Activated naive CD4-positive, alpha-beta T cell treated with anti-CD3 and anti-CD28 coated beads, Interleukin-2, amount 50 U/mL, for 72 hours (primary cell): ENCODE measurements at places on chromosomes 3 and 15.
A peak's percentile ranks its signal among the peaks of the same experiment; 100 is the strongest.

DNA sequence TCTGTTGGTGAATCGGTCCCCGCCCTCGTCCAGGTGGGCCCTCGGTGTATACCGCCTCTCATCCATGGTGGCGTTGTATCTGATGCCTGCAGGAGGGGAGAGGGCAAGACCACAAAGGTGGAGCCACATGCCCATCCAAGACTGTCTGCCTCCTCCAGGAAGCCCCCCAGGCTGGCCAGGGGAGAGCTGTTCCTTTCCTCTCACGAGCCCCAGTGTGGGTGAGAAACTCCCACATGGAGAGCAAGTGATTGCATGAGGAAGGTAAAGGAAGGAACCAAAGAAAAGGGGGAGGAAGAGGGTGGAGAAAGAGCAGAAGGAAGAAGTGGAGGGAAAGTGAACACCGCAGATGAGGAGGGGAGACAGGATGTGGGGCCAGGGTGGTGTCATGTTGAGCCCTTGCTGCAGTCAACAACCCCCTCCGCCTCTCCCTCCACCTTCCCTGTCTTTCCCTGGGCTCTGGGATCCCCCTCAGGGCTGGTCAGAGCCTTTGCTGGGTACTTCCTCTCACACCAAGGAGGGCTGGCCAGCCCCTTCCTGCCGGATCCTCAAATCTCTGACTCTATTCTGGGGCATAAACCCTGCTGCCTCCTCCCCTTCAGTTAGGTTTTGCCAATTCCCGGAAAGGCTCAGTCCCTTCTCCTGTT lies 49.3 kb downstream of the FEM1B start:
- DNase-seq, result no peak

GRCh38 chr3:14757153-14757700 lies 61.5 kb upstream of the FGD5 start:
- DNase-seq, result no peak

GRCh38 chr3:197031315-197032285 lies 2.0 kb upstream of the MELTF start:
- peak; percentile 39 for DNase-seq

GRCh38 chr15:23482228-23482627 lies 35.2 kb upstream of the GOLGA6L2 start:
- no peak for DNase-seq

DNA sequence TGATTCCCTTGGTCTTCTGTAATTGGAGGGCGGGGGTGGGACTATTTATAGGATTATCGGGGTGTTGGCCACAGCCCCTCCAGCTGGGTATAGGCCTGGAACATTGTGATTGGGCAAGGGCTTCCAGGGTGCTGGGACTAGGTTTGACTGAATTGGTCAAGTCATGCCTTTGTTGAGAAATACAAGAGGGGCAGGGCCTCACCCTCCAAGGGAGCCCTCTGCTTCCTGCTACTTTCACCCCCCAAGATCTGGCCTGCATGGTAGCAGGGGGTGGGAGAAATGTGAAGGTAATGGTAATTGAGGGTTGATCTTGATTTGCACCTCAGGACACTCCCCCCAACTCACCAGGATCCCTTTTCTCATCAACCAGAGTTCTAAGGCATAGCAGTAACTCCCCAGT lies 25.2 kb downstream of the TRIM71 start:
- no peak for DNase-seq

DNA sequence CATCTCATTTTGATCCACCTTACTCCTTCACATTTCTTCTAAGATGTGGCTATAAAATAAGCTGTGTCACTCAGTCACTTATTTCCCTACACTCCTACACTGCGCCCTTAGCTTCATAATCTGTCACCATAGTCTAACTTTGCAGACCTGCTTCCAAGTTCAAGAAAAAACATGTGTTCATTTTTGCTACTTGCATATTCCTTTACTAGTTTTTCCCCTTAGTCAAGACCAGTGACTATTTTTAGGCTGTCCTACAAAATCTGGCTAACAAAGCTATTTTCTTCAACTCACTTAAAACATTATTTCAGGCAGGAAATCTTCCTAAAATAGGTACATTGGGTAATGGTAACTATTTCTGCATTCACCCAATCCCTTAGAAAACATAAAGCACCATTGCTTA lies 272.5 kb downstream of the TBC1D5 start:
- DNase-seq, result no peak

- no peak for DNase-seq
Measured at GRCh38 chr3:76986876-76987474, 52.9 kb upstream of the ROBO2 start.

DNA sequence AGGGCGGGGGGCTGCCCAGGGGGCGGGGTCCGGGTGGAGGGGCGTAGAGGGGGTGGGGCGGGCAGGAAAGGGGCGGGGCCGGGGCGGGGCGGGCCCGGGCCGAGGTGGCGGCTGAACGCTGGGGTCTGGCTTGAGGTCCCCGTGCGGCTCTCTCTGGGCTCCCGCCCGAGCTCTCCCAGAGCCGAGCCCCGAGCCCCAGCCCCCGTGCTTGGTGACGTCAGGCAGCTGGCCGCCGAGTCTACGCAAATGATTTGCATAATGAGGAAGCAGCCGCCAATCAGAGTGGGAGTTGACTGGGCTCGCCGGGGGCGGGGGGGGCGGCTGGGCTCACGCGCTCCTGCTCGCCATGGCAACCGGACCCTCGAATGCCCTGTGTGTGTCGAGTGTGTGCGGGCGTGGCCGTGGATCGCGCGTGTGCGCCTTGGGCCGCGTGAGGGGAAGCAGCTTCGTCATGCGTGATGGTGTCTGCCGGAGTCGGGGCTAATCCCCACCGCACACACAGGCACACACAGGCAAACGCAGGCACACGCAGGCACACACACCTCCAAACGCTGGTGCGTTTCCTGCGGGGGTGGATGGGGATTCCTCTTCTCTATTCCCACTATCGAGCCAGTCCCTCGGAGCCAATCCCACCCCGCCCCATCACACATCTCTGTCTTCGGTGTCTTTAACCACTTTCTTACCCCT lies at the start of gene CELF6:
TSS of gene CELF6 (minus strand) at position 173 of the 687 bp plus-strand sequence. CDS start 283 bp downstream, outside the sequence.
- DNase-seq, result peak; percentile 64

GRCh38 chr3:98972155-98972554 lies 70.7 kb upstream of the DCBLD2 start:
- DNase-seq, result no peak

- no peak for DNase-seq
Measured at GRCh38 chr15:43799945-43800285, at the start of gene SERINC4. SERINC4 (minus strand) TSS chr15:43800220; CDS start chr15:43799986, 234 bp downstream.

GRCh38 chr3:149151843-149152242 lies 22.4 kb downstream of the HPS3 start:
- DNase-seq, result no peak

GRCh38 chr3:197295871-197296270 lies 2.5 kb downstream of the DLG1 start:
- DNase-seq, result no peak

DNA sequence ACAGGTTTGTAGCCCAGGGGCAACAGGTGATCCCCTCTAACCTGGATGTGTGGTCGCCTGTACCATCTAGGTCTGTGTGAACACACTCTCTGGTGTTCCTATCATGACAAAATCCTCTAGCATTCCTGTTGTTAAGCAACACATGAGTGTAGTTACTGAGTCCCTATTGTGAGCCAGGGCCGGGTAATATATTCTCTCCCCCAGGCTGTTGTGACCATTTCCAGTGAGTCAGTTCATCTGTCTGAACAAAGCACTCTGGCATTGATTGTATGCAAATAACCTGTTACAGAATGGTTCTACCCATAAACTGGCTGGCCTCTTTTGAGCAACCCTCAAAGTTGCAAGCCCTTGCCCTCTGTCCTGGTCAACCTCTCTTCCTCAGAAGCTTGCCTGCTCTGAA lies 2.6 kb upstream of the FLNB start:
- no peak for DNase-seq

- DNase-seq, result no peak
Measured at GRCh38 chr15:92128788-92129187, 264.9 kb upstream of the ST8SIA2 start.

DNA sequence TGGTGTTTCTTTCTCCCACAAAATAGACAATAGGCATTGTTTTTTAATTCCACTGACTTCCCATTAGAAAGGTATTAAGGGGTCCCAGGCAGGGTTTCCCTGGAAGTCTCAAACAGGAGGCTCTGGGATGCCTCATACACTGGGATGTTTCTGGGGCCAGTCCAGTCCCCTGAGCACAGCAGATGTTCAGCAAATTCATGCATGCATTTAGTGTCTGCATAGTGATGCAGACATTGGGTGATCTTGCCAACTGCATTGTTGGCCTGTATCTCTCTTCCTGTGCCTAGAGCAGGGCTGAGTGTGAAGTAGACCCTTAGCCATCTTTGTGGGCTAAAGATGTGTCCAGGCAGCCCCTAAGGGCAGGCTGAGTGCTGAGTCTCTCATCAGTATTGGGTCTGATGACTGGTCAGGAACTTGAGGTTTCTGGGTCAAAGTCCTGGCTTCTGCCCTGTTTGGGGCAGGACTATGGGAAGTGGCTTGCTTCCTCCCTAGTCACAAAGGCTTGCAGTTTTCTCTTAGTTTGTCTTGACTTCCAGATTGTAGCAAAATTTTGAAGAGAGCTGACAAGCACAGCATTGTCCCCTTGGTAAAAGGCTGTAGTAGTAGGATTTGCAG lies 56.5 kb downstream of the BSN start:
- no peak for DNase-seq

- peak; percentile 84 for DNase-seq
Measured at GRCh38 chr3:129428376-129429079, at the start of gene EFCAB12. EFCAB12 (minus strand) TSS chr3:129428636; CDS start chr3:129428488, 148 bp downstream.

GRCh38 chr15:26892678-26893077 lies 25.8 kb downstream of the GABRA5 start:
- no peak for DNase-seq

- DNase-seq, result no peak
Measured at GRCh38 chr3:111864821-111865656, 6.0 kb downstream of the PHLDB2 start.

- no peak for DNase-seq
Measured at GRCh38 chr3:154953538-154953937, 126.6 kb upstream of the MME start.

DNA sequence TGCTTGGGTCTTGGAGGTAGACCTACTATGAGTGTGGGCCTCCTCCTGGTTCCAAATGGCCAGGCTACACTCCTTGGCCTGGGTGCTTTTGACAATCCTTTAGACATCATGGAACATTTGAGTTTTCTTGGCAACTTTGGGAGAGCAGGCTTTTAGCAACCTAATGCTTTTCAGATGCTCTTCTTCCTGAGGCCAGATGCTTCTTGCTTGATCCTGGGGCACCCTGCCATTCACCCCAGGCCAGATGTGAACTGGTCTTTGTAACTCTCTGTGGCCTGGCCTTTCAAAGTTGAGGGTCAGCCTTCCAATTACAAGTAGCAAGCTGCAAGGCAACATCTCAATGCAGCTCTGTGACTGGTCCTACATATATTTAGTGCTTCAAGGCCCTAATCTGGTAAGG lies 40.5 kb downstream of the RTP1 start:
- DNase-seq, result no peak

GRCh38 chr3:159859424-159859823 lies 129.2 kb upstream of the IL12A start:
- no peak for DNase-seq

GRCh38 chr3:71258116-71258515 lies 325.4 kb downstream of the FOXP1 start:
- no peak for DNase-seq

GRCh38 chr3:49279376-49279775 lies 2.3 kb upstream of the C3orf62 start:
- DNase-seq, result no peak

DNA sequence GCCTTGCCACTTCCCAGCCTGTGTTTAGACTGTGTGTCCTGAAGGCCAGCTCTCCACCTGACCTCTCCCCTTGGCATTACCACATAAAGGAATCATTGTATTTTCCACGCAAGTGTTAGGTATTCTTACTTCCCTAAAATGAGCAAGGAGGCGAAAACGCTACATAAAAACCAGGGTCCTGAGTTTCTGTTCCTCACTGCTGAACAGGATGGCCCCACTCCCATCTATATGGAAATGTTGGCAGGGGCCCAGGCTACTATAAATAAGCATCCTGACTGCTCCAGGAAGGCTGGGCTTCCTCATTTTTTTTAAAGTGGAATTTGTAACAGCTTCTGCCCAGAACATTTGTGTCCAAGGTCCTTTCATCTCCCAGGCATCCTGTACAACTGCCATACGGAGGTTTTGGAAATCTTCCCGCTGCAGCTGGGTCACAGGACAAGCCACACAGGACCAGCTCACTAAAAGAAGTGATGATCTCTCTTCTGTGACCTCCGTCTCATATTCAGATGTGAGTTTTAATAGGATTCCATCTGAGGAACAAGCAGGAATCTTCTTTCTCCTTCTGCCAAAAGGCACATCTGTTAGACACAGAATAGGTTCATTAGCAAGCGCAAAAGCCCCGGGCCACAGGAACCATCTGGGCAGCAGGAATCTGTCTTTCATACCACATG lies 56.4 kb upstream of the LIMD1 start:
- DNase-seq, result no peak

GRCh38 chr3:115255197-115255585 lies 108.1 kb upstream of the ZBTB20 start:
- DNase-seq, result no peak

DNA sequence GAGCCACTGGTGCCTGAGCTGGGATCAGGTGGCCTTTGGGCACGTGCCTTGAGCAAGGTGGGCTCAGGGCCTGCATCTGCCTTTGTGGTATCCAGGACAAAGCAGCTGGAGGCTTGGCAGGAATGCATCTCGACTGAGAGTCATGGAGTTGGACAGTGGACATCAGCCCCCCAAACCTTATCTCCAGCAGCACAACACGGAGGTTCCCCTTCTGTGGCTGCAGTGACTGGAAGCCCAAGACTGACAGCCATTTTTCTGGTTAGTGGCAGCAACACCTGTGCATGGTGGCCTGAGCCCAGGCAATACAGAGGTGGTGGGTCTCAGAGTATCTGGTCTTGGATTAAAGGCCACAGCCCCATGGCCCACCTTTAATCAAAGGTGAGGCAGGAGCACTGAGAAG lies 27.8 kb upstream of the TSEN2 start:
- no peak for DNase-seq

- no peak for DNase-seq
Measured at GRCh38 chr3:66531256-66531655, 30.4 kb upstream of the LRIG1 start.

GRCh38 chr3:112362221-112362620 lies 29.3 kb downstream of the CD200 start:
- DNase-seq, result no peak

DNA sequence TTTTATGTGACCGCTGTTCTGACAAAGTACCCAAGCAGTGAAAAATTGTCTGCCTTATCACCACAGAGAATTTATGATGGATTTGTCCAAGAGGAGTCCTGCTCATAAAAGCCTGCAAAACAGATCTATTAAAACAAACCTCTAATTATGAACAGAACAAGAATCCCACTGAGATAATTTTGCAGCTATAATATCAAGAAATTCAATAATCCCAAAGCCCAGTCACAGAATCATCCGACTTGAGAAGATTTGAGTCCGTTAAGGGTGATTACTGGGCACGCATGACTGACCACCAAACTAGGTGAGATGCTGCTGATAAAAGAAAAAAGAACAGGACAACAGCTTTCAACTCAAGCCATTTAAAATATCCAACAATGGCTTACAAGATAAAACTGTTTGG lies 231.0 kb upstream of the WNT5A start:
- no peak for DNase-seq
